ENCODE measurements at places on chromosomes 6 and 20.

DNA sequence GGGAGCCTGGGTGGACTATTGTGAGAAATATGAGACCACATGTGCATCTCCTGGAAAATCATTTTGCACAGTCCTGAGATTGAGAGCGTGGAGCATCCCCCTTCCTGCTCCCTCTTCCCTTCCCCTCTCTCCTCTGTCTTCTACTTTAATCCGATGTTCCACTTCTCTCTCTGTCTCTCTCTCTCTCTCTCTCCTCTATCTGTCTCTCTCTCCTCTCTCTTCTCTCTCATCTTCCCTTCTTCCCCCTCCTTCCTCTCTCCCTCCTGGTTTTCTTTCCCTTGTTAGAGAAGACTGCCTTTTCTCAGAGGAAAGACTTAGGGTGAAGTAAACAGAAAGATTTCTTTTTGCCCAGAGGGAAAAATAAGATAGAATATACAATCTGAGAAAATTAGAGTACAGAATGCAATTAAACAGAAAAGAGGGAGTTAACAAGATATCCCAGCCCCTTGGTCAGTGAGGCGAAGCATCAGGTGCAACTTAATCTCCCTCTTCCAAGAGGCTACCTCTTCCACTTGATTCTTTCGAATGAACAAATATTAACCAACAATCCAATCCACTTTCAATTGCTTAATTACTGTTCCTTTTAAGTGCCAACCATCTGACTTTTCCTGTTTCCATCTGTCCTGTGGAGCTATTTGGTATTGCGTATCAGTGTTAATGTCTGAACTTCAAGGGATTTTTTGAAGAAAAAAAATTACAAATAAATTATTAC is 14.6 kb downstream of the KHDC1 start:
- no peak for DNase-seq

DNA sequence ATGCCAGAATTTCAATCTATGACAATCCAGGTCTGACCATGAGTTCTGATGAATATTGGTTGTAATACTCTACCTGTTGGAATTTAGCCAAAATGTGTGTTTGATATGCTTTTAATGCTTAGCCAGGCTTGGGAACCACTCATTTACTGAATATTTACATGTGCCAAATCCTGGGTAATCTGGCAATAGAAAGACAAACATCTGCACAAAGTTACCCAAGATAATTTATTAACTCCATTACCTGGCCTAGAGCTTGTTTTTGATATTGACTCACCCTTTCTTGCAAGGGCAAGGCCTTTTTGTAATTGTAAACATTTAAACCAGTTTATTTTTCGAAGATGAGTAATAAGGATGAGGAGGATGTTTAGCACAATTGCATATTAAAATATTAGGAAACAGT is 13.5 kb upstream of the CD2AP start:
- no peak for DNase-seq

DNA sequence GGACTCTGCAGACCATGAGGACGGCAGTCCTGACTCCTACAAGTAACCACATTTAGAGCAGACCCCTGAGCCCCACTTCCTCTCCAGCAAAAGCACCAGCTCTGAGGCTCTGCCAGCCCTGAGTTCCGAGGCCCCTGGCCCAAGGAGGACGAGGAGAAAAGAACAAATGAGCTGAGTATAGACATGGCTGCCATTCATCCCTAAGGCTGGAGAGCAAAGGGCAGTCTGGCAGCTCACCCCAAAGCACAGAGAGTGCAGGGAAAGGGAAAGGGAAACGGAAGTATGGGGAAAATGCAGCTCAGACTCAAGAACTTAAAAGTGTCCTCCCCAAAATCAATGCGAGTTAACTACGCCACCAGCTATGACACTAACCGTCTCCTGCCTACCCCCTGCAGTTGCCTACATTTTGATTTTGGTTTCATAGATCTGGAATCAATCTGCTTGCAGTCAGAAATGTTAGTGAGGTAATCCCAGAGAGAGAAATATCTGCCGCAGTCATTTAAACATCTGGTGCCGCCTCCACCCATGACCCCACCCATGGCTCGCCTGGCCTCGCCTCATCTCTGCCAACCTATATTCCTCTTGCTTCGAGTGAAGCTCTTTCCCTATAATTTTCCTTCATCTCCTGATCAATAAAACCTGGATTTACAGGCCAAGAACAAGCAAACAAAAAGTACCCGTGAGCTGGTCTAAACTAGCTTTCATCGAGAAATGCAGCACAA is 49.6 kb upstream of the AFDN start:
- DNase-seq, result no peak

GRCh38 chr20:55266361-55266760 is 739.0 kb downstream of the CBLN4 start:
- no peak for DNase-seq

- no peak for DNase-seq
Measured at GRCh38 chr20:33936656-33937055, 57.1 kb upstream of the RALY start.

DNA sequence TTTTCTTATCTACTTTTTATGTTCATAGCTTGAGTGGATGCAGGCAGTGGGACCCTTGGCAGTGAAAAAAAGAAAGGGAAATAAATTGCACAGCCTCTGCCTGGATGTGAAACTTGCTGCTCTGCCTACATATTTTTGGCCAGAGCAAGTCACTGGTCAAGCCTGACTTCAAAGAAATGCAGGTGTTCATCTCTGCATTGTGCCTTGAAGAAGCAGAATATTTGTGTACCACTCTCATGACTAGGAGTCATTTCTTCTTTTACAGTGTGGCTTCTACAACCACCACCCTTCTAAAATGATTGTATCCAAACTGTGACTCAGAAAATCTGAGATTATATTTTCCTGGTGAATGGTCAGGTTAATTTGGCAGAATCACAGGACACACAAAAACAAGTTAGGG is 2.5 kb upstream of the KATNA1 start:
- no peak for DNase-seq

DNA sequence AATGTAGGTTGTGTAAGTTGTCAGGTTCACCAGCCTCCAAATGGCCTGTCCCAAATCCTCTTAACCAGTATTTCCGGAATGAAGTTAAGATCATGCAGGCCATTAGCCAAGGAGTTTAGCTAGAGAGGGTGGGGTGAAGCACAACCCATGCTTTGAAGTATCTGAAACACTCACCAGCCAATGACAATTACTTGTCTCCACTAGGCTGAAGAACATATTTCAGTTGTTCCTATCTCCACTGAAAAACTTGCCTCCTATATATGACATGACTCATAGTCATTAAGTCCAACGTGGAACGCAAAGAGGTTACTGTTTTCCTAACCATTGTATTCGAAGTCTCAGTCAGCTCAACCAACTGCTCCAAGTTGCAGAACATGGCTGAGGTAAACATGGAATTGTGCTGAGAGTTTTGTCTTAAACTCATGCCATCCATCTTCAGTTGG is 37.4 kb upstream of the TNFAIP3 start:
- DNase-seq, result no peak

GRCh38 chr6:20575704-20576451 is 41.6 kb downstream of the CDKAL1 start:
- no peak for DNase-seq

DNA sequence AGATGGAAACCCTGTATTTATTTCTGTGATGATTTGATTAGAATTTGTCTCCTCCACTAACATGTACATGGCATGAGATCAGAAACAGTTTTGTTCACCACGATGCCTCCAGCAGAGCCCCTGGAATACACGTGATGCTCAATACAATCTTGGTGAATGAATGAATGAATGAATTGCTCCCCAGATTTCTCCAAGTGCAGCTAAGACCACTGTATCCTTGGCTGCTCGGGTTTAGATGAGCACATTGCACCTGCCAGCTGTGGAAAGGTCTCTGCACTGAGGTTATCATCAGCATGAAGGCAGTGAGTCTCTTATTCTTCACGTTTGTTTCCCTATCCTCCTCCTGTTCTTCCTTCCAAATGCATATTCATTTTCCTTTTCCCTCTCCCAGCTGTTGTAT is 17.9 kb downstream of the CASS4 start:
- DNase-seq, result no peak

GRCh38 chr6:112470950-112471349 is 123.8 kb downstream of the RFPL4B start:
- no peak for DNase-seq

DNA sequence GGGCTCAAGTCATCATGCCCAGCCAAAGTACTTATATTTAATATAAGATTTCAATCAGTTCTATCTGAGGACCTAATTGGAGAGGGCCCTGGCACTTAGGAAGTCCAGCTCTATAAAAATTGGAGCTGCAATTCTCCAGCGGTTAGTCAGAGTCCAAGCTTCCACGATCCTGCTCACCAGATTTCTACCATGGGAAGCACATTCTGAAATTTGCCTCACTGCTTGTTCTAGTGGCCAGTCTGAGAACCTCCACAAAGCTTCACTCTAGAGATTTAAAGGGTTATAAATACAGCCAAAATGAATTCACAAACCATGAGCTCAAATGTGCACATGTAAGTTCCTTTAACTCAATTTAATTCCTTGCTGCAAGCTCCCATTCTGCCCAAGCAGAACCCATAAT is 33.5 kb downstream of the PNLDC1 start:
- no peak for DNase-seq

GRCh38 chr6:144176043-144176442 is 25.7 kb downstream of the STX11 start:
- no peak for DNase-seq

GRCh38 chr20:63835021-63835858 is 4.2 kb upstream of the ZBTB46 start:
- no peak for DNase-seq

GRCh38 chr20:888057-888456 is 28.1 kb downstream of the ANGPT4 start:
- DNase-seq, result no peak

- DNase-seq, result no peak
Measured at GRCh38 chr20:53001498-53002301, 29.5 kb downstream of the TSHZ2 start.

Data from stimulated activated CD4-positive, alpha-beta T cell treated with anti-CD3 and anti-CD28 coated beads, Interleukin-2, amount 100 ng/mL, for 4 hours (primary cell).